ENCODE measurements at places on chromosomes 16 and 17.
A peak's percentile ranks its signal among the peaks of the same experiment; 100 is the strongest.

DNA sequence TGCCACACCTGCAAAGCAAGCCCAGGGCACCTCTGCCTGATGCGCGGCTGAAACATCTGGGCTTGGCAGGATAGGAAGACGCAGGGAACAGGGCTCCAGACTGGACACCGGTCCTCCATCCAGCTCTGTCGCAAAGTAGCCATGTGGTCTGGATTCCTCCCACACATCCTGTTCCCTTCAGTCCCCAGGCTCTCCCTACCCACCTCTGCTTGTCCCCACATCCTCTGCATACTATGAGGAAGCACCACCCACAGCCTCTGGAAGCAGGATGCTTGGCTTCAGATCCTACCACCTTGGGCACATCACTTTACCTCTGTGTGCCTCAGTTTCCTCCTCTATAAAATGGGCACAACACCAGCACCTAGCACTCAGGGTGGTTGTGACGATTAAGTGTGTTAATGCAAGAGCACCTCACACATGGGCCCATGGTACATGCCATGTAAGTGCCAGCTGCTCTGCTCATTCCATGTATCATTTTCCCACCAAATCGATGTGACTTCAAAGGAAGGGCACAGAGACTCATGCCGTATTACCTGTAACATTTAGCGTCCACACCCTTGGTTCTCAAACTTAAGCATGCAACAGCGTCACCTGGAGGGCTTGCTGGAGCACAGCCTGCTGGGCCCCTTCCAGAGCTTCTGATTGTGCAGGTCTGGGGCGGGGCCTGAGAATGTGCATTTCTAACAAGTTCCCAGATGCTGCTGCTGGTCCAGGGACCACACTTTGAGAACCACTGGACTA lies 138.6 kb upstream of the SDK2 start:
- peak; percentile 6 for DNase-seq

DNA sequence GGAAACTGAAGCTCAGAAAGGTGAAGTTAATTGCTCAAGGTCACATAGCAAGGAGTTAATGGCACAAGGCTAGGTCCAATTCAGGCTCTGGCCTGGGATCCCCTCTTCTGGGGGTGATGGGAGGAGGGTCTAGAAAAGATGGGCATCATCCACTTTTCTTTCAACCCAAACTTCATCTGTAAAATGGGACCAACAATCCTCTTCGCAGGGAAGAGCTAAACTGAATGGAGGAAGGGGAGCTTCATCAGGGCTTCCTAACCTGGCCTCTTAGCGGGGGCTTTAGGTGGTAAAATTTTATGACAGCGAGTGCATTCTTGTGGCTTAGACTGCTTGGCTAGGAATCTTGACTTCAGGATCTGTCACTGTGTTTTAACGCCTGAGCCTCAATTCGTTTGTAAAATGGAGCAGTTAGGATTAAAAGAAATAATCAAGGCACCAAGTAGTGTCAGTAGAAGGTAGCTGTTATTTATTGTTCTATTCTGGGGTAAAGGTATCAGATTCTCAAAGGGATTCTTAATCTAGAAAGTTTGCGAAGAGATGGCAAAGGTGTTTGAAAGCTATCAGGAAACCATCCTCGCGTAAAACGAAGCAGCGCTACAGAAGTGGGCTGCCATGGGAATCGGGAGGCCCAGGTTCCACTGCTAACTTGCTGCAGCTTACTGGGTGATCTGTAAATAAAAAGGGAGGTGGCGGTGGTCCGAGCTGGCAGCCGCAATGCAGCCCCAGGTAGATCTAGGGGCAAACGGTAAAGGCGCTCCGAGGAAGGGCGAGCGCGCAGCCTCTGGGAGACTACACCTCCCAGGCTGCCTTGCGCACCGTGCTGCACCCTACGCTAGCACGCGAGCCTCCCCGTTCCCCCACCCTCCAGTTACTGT lies 1.5 kb upstream of the SRCAP start:
- DNase-seq = no peak

- no peak for DNase-seq
Measured at GRCh38 chr17:74812109-74813009, 36.2 kb upstream of the NAT9 start.

DNA sequence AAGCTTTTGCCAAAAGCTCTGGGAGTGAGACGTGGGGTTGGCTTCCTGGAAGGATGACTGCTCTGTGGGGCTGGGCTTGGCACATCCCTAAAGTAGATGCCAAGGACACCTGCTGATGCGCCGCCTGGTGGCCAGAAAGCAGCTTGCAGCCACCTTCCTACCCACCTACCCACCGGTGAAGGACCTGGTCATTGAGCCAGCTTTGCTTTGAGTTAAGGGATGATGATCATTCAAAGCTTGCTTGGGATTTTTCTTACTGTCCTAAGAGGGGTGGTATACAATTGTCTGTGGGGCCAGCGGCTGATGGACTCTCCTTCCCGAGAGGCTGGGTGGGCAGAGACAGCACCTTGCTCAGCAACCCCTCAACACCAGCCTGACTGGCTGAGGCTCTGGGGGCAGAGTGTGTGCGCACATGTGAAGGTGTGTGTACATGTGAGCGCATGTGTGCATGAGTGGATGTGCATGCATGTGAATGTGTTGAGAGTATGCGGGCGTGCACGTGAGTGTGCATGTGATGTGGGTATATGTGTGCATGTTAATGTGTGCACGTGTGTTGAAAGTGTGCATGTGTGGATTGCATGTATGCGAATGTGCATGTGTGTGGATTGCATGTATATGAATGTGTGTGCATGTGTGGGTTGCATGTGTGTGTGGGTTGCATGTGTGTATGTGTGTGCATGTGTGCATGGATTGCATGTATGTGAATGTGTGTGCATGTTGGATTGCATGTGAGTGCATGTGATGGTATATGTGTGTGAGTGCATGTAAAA lies 18.6 kb downstream of the C1QTNF1 start:
- peak; percentile 76 for DNase-seq

GRCh38 chr16:55943267-55943666 lies 68.1 kb upstream of the CES5A start:
- DNase-seq = no peak

- DNase-seq = no peak
Measured at GRCh38 chr16:27323781-27324561, 10.2 kb downstream of the IL4R start.

GRCh38 chr17:77840513-77841165 lies 117.9 kb upstream of the TNRC6C start:
- no peak for DNase-seq

GRCh38 chr16:49488336-49488735 lies 114.7 kb downstream of the C16orf78 start:
- DNase-seq = no peak

GRCh38 chr16:57185446-57185944 lies 344 bp downstream of the PSME3IP1 start:
- DNase-seq = peak; percentile 78

GRCh38 chr16:50574745-50575136 lies 26.5 kb downstream of the NKD1 start:
- no peak for DNase-seq

GRCh38 chr17:80270104-80270503 lies 9.5 kb downstream of the RNF213 start:
- DNase-seq = no peak

GRCh38 chr16:84321932-84322331 lies 27.3 kb downstream of the WFDC1 start:
- no peak for DNase-seq

- DNase-seq = no peak
Measured at GRCh38 chr16:89084411-89084810, 9.2 kb upstream of the ACSF3 start.

GRCh38 chr17:32303781-32304288 lies 38.1 kb downstream of the C17orf75 start:
- DNase-seq = no peak

DNA sequence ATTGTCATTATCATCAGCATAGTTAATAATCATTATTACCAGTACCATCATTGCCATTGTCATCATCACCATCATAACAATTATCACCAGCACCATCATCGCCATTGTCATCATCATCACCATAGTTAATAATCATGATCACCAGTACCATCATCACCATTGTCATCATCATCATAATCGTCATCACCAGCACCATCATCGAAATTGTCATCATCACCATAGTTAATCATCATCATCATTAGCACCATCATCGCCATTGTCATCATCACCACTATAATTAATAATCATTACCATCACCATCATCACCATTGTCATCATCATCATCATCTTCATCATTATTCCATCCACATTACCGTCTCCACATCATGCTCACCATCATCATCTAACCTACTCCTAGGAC lies 13.5 kb downstream of the PDILT start:
- DNase-seq = no peak

GRCh38 chr16:62715701-62716100 lies 679.5 kb upstream of the CDH8 start:
- DNase-seq = no peak

DNA sequence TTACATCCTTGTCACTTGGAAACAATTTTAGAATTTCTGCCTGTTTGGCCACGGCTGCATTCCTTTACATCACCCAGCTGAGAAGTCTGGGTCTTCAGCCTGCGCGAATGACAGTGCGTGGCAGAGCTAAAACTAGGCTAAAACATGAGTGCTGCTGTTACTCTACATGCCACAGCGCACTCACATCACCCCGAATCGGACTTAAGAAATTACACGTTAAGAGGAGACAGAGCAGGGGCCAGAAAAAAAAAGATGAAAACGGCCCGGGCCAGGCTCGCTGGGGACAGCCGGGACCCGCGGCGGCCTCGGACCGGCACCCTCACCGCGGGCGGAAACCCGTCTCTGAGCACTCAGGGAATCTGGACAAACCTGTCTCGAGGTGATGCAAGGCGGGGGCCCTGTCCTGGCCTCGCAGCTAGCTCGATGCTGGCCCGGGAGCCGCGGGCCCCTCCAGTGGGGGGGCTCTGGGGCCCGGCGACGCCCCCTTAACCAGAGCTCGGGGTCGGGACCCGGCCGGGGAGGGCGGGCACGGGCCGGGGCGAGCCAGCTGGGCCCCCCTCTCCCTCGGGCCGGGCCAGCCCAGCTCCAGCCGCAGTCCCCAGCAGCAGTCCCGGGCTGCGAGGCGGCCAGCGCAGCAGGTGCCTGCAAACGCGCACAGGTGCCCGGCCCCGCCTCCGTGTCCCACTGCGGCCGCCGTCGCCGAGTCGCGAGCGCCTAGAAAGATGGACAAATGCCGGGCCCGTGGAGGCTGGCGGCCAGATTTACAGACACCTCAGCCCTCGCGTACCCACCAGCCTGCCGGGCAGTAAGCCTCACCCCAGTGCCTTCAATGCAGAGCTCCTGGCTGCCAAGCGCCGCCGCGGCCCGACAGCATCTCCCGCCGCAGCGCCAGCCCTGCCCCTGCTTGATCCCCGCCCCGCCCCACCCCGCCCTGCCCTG lies at the start of gene AKTIP:
Gene AKTIP, minus strand, starts transcription at position 879 of the 939 bp plus-strand sequence. CDS start 2,950 bp downstream, outside the sequence.
- peak; percentile 39 for DNase-seq

- DNase-seq = no peak
Measured at GRCh38 chr16:29834079-29834478, 13.8 kb downstream of the MVP start.

GRCh38 chr17:37050920-37051319 lies 102.2 kb downstream of the AATF start:
- DNase-seq = no peak

DNA sequence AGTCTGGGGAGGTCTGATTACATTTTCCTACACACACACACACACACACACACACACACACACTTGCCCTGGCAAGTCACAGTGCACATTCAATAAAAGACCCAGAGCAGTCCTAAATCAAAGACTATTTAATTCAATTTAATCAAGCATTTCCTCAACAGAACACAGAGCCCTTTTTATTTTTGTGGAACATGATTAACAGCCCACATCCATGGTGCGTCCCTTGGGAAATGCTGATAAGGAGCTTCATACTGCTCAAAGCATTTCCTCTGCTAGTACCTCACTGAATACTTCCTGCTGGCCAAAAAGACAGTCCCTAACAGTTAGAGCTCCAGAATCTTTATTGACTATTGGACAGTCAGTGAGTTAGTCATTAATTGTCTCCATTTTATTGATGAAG lies 43.1 kb upstream of the MYH10 start:
- no peak for DNase-seq

GRCh38 chr16:2598133-2598641 lies 60.4 kb downstream of the PDPK1 start:
- DNase-seq = no peak
